ENCODE measurements at places on chromosomes 13 and 19. TPM values are rescaled to one million over a fixed set of nuclear protein-coding genes. Genes with fewer than 3 reads are reported as not detected.

DHX34 gene
- 12.7 TPM for total RNA-seq

ERICH6B gene
- not detected for total RNA-seq

MUC16 gene
- total RNA-seq = not detected

CEACAM3 gene
- not detected for total RNA-seq

VAV1 gene
- 77.9 TPM for total RNA-seq

SAMD4B gene
- total RNA-seq = 49.4 TPM

NKPD1 gene
- total RNA-seq = 0.22 TPM

ZNF135 gene
- 0.12 TPM for total RNA-seq

SIX5 gene
- total RNA-seq = 2.3 TPM

ZNF415 gene
- total RNA-seq = 0.39 TPM

ZNF880 gene
- 8.3 TPM for total RNA-seq

LHB gene
- 0.48 TPM for total RNA-seq

ZNF492 gene
- 1.9 TPM for total RNA-seq

CRX gene
- not detected for total RNA-seq

AMH gene
- total RNA-seq = 2.8 TPM

SIGLECL1 gene
- not detected for total RNA-seq

FPR3 gene
- not detected for total RNA-seq

C13orf46 gene
- total RNA-seq = 1.8 TPM

NBEA gene
- total RNA-seq = 0.26 TPM

ZNF728 gene
- not detected for total RNA-seq

DOCK9 gene
- total RNA-seq = 59.0 TPM

NCAN gene
- total RNA-seq = 0.07 TPM

NXNL1 gene
- total RNA-seq = not detected
